ENCODE measurements at places on chromosomes 6 and 20.

- no peak for DNase-seq
Measured at GRCh38 chr6:116666869-116667268, 1.7 kb downstream of the ZUP1 start.

DNA sequence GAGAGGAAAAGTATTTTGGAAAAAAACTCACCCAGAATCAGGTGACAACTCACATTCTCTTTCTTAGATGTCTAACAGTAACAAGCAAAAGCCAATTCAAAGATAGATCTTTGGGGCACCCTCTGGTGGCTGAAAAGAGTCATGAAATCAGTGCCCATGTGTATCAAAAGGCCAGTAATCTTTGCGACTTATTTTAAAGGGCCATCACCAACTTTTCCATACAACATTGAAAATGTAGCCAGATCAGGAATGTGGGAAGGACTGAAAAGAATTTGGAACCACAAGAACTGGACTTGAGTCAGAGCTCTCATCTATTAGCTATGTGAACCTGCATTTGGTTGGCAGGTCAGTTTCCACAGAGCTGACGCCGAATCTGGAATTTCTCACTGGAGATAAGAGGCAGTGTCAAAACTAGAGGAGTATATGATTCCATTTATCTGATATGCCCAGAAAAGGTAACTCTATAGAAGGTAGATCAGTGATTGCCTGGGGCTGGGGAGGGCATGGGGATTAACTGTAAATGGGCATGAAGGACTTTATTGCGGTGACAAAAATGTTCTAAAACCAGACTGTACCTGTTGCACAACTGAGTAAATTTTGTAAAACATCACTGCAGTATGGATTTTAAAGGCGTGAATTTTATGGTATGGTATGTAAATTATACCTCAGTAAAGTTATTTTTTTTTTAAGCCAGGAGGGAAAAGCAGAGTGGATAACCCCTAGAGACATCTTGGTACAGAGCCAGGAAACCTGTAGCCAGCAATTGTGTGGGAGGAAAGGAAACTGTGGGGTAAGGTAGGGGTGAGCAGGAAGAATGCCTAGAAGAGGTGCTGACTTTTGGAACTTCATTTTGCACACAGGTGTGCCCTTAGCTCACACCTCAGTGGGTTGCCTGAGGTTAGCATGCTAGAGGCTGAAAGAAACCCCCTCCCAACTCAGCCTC, 117.1 kb upstream of the ASF1A start:
- DNase-seq = peak; percentile 41

DNA sequence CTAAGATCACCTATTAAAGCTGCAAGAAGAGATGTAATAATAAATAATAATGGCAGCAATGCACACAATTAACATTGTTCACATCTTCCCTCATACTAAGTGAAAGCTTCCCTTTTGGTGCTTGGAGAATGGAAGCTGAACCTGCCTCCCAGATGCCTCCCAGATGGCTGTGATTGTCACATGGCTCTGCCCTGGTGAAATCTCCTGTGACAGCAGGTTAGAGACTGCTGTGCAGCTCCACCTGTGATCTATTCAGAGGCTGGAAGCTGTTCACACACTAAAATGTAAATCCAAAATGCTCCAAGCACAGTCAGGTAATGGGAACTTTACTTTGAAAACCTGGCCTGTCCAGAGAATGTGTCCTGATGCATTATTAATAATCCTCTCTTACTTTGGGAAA, 41.7 kb upstream of the RGS17 start:
- DNase-seq = no peak

GRCh38 chr20:20024942-20025341, 7.8 kb downstream of the NAA20 start:
- DNase-seq = no peak

GRCh38 chr6:37050045-37050853, 44.8 kb downstream of the FGD2 start:
- DNase-seq = peak; percentile 54

DNA sequence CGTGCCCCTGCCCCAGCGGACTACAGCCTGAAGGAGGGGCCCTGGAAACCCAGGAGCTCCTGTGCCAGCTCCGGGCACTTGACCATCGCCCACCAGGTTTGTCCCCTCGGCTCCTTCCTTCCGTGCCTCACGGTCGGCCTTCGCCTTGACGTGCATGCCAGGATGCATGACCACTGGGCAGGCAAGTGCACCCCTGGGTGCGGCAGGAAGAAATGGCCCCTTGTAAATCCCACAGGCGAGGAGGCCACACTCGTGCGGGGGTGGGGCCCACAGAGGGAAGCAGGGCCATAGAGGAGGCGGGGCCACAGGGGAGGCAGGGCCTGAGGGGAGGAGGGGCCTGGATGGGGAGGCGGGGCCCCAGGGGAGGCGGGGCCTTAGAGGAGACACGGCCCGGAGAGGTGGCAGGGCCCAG, 81.7 kb downstream of the YTHDF1 start:
- DNase-seq = no peak

DNA sequence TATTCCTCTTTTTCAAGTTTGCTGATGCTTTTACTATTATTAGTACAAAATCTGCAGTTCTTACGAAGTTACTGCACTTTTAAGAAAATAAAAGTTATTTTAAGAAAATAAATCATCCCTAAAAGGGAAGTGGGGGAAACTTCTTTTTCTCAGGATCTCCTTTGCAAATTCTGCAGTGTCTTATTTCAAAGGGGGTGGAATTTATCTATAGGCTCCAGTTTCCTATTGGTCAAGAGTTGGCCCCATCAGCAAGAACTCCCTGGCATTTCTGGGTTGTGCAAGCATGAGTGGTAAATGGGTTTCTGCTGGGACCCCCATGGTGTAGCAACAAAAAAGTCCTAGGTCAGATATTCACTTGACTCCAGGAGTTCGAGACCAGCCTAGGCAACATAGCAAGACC, 136.3 kb upstream of the PRDM1 start:
- no peak for DNase-seq

- no peak for DNase-seq
Measured at GRCh38 chr6:158519761-158520160, 40.1 kb upstream of the TMEM181 start.

GRCh38 chr6:103277936-103278335, 1581.8 kb downstream of the HACE1 start:
- no peak for DNase-seq

DNA sequence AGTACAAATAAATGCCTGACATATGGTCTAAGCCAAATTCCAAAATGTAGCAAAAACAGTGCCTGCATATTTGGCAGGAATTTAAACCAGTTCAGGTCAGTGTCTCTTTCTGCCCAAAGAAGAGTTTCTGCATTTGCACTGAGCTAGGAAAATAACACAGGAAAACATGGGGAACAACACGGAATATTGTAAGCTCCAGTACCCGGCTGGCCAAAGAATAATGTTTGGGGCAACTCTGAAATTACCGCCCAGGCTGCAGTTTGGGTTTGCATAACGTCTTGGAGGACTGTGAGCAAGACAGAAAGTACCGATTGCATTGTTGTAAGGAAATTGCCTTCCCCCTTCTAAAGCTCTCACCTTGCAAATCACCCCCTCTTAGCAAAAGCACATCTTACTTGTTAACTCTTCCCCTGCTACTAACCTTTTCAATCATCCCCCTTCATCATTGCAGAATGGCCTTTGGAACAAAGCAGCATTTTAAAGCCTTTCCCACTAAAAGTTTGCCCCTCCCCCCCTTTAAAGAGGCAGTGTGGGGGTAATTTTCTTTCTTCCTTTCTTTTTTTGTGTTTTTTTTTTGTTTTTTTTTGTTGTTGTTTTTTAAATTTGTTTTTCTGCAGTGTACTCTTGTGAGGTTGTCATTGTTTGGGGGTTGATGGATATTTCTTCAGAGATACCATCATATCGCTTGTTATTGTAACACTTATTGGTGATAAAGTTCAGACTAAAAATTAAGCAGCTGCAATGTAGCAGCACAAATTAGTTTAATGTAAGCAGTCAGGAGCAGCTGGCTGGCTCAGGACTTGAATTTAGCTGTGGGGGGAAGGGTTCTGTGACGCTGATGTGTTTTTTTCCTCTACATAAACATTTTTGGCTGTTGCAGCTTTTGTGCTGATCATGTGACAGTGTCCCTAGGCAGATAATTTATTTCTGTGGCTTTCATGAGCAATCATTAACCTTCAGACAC, 100.0 kb upstream of the CITED2 start:
- no peak for DNase-seq
